ENCODE measurements at places on chromosomes 11 and 22.

DNA sequence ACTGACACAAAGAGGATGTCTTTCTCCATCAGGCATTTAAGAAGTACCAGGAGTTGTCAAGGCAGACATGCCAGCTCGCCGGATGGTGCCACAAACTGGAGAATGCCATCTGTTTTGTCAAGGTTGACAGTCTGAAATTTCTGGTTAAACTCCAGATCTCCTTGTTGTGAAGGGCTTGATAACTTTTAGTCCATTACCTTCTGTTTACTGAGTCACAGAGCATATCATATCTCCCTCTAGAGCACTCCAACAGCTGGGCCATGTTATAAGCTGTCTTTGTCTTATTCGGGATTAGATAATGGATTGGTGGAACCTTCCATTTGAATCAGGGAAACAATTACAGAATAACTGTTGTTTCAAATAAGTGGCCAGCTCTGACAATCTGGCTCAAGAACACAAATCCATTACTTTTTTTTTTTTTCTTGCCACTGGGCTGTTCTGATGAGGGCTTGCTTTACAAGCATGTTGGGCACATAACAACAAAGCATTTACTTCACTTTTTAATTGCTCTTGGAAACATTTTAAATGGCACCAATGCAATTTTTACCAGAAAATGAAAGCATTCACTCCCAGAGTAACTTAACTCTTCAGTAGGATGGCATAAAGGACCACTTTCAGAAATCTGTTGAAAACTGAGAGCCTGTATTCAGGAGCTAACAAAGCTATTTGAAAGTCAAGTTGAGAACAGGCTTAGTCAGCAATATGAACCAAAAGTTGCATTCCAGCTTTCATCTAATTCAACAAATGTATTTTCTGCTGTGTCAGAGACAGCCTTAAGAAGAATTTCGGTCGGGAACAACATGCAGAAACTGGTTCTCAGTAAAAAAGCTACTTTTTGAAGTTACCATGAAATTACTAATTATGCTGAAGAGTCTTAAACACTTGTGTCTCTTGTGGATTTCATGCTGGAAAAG, 227.6 kb upstream of the PITPNB start:
- DNase-seq, result no peak

DNA sequence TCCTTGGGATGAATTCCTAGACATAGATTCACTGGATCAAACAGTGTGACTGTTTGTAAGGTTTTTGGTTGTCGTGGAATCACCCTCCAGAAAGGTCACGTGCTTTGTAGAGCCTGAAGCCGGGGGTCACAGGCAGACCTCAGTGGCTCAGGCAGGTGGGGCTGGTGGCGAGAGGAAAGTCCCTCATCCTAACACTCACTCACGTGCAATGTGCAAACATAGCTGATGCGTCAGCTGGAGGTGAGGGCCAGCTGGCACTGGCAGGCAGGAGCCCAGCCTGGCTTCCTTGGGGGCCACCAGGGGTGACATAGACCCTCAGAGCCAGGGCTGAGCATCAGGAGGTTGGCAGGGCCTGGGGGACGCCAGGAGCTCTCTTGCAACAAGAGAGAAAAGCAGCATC, 90.0 kb downstream of the ARHGAP8 start:
- no peak for DNase-seq

DNA sequence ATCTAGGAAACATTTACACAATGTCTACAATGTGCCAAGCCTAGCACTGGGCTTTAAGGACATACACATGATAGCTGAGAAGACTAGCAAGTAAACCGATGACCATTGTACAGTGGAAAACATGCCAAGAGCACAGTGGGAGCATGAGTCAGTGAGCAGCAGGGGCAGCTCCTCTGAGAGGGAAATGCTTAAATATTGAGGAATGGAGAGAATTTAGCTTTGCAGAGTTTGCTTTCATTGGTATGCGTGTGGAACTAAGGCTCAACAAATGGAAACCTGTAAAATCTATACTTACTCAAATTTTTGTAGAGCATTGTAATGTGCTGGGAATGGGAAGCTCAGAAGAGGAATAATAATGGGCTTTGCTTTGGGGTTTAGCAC, 282.3 kb downstream of the ST3GAL4 start:
- DNase-seq, result no peak

GRCh38 chr11:8329336-8329735, 65.7 kb upstream of the LMO1 start:
- DNase-seq, result no peak

DNA sequence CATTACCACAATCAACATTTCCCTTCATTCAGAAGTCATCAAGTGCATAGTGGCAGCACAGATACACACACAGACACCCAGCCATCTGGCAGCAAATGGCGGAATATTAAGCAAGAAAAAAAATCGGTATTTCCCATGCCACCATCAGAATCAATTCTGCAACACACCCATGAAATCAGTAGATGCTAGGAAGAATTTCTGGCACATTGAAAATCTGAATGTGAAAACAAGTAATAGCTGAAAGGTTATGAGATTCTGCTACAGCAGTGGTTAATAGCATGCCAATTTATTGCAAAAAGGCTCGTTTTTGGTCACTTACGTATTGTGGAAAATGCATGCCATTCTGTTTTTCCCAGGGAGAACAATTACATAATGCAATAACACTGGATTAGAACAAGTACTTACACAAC, 91.1 kb downstream of the PICALM start:
- peak; percentile 38 for DNase-seq

GRCh38 chr22:23404689-23405365, 175.3 kb downstream of the IGLL1 start:
- DNase-seq, result no peak

GRCh38 chr22:19874307-19875060, 19.8 kb upstream of the GNB1L start:
- DNase-seq, result no peak

DNA sequence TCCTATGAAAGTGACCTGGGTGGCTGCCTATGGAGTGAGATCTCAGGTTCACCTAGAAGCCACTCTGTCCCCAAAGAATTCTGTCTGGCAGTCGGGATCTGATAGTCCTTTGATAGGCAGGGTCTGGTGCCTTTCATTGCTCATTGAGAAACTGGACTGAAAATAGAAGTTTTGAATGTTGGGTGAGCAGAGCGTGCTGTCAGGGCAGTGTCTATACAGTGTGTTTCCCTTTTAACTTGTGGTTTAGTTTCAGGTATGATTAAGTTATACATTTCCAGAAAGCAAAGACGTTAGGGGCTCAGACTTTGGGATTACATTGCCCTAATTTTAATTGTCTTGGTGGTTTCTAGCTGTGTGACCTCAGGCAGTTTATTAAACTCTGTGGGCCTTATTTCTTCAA, 111.3 kb upstream of the PAX6 start:
- DNase-seq, result no peak

DNA sequence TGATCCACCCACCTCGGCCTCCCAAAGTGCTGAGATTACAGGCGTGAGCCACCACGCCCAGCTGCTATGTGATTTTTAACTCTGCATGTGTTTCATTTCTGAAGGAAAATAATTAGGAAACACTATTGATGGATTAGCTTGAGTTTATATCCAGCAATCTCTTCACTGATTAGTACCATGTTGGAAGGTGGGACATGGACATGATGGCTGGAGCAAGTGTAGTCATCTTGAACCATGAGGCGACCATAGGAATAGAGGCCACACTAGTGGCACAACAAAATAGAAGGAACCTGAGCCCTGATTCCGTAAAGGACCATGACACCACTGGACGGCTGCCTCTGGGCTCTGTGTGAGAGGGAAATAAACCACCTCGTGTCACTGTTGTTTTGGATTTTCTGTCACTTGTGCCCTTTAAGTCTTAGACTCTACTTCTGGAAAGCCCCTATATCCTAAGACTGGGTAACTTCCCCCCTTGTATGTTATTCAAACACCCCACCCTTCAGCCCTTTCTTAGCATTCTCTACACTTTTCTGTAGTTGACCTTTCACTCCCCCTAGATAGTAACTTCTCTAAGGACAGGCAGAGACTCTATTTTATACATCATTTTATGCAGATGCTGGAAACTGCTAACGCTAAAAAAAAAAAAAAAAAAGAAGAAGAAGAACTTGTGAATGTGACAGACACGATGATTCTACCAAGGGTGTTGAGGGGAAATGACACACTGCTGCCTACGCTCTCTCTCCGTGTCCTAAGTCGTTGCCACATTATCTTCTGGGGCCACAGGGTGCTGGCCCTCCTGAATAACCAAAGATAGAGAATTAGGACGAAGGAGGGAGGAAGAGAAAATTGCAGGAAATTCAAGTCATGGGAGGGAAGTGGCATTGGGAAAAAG, 2.7 kb upstream of the VPS37C start:
- no peak for DNase-seq

DNA sequence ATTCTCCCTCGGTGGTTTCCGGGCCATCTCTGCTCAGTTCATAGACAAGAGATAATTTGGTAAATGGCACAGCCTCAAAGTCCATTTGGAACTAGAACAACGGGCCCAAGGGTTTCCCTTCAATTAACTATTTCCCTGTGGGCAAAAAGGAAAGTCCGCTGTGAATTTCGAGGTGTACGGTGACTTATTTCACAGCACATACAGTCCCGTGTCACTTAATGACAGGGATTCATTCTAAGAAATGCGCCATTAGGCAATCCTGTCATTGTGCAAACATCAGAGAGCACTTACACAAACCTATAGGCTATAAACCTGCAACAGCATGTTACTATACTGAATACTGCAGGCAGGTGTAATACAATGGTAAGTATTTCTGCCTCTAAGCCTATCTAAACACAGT, 551.6 kb downstream of the OPCML start:
- DNase-seq, result no peak

GRCh38 chr11:5689551-5689983, at the start of gene TRIM22:
Gene TRIM22 (plus strand): TSS chr11:5689790. CDS start chr11:5696233, 6,443 bp downstream.
- DNase-seq, result peak; percentile 69

DNA sequence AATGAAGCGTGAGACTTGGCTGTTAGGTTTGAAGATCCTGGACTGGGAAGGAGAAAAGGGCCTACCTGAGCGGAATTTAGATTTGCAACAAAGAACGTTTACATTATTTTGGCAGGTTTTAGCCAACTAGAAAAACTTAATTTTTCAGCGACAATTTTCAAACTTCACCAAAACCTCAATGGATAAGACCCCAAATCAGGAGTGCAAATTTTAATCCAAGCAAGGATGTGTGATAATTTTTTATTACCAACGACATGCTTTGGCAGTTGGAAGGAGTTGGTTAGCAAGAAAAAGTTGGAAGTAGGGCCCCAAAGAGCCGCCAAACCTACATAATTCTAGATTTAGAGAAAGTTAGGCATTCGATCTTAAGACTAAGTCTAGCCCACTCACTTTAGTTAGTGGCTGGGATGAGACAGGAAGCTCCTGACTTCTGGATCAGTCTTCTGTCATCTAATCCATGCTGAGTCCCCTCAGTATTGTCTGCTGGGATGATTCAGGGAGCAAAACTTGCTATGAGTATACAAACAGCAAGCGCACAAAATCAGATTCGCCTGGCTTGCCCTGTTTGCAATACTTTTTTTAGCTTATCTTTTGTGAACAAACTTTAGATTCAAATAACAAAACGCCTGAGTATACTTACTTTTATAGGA, 787 bp upstream of the RDX start:
- no peak for DNase-seq
